SK-N-SH (cell line): ENCODE measurements at places on chromosomes 1 and 21.

DNA sequence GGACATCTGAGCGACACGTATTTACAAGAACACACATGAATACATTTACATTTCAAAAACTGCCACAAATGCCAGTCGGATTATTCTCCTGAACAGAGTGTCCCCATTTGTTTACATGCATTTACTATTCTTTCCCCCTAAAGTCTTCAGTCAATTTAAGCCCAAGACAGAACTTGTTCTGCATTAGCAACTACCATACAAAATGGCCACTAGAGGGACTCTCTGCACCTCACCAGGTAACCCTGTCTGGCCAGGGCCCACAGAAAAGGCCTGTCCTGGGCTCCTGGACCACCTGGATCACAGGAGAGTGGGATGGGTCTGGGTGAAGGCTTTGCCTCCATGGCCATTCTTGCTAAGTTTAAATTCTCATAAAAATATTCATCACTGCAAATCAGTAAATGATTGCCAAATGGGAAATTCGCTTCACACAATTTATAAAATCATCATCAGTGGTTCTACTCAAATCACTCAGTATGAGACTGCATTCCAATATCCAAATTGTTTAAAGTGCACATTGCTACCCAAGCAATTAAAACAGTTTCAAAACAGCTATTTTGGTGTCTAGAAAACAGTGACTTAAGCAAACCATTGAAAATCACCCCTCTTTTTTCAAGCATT, 12.5 kb upstream of the GUCA2A start:
- peak; percentile 55 for DNase-seq

- no peak for DNase-seq
Measured at GRCh38 chr1:30410153-30410851, 313.1 kb downstream of the MATN1 start.

DNA sequence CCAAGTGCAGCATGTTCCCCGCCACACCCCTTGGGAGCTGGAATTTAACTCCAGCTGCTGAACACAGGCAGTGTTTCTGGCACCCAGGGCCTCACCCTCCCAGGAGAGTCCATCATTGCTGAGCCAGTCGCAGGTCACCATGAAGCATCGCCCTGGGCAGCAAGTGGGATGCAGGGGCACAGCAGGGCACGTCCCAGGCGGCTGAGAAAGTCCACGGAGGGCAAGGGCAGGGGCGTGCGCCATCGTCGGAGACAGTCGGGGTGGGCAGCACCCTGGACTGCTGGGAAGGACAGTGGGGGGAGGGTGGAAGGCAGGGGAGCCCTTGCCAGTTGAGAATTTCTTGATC, 69.2 kb upstream of the PDE9A start:
- no peak for DNase-seq

DNA sequence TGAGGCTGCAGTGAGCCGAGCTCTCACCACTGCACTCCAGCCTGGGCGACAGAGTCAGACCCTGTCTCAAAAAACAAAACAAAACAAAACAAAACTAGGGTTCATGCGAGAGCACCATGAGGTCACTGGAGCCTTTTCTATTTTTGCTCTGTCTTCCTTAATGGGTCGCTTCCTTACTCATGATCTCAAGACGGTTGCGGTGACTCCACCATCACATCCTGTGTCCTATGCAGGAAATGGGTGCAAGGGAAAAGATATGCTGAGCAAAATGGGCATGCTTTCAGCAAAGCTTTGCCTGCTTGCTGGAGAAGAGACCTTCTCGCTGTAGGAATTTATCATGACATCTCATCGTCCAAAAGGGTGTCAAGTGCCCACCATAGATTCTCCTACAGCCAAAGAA, 36.4 kb downstream of the WNT9A start:
- no peak for DNase-seq

DNA sequence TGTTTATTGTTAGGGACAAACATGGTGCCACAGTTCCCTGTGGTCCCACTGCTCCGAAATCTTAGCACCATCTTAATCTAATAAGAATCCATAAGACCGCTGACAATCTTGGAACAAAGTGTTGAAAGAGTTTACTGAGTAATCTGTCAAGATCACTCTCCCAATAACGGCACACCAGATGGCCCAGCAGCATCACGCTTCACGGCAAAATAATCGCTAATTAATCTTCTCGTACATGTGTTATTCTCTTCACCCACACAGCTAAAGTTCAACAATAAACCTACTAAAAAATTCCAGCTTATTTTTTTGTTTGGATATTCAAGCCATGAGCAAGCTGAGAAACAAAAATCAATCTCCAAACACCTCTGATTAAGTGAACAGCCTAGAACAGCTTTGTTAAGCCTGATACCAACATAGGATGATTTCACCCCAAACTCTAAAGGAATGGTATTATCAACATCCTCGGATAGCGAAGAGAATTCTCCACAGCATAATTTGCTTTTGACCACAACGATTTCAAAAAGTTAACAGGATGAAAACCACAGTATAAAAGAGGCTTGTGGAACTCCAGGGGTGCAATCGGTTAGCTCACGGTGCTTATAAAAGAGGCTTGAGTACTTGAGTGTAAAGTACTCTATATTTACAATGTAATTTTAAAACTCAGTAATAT, 329.9 kb upstream of the GREM2 start:
- no peak for DNase-seq

DNA sequence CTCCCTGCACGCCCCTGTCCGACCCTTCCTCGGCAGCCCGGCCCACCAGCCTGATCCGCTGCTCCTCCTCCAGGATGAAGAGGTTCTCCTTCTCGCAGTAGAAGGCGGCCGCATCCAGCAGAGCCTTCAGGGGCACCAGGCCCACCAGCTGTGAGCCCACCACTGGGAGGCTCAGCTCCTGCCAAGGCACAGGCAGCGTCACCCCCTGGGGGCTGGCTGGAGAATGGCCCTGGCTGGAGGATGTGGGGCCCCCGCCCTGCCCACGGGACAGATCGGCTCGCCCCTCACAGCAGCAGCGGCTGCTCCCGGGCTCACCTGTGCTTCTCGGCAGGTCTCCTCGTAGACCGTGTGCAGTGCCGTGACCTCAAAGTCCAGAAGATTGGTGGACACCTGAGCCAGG, 5.3 kb downstream of the FTCD start:
- DNase-seq = no peak

DNA sequence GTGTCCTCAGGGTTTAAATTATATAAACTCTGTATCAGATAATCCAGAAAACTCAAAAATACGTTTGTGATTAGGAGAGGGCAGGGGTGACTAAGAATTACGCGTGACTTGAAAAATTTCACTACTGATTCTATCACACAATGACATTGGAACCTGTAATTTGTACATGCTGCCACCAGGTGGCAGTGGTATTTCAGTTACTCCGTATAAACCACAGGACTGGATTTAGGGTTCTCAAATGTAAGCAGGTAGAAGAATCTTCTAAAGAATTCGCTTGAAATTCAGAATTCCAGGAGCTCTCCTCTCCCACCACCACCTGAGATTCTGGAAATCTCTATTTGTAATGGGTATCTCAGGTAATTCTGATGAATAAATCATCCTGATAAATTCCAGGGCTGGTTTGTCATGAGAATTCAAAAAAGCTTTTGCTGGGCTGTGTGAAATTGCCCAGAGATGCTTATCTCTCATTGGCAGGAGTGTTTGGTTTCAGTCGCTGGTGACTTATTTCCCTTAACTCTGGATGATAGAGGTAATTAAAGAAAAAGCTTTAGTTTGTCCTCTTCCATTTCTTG, 1.7 kb upstream of the KRTAP7-1 start:
- DNase-seq = peak; percentile 21

GRCh38 chr1:31733389-31734219, 29.8 kb upstream of the COL16A1 start:
- peak; percentile 89 for DNase-seq

- no peak for DNase-seq
Measured at GRCh38 chr1:171261336-171261735, 13.0 kb downstream of the FMO1 start.

GRCh38 chr1:31909691-31910090, 28.5 kb downstream of the PTP4A2 start:
- DNase-seq = no peak

DNA sequence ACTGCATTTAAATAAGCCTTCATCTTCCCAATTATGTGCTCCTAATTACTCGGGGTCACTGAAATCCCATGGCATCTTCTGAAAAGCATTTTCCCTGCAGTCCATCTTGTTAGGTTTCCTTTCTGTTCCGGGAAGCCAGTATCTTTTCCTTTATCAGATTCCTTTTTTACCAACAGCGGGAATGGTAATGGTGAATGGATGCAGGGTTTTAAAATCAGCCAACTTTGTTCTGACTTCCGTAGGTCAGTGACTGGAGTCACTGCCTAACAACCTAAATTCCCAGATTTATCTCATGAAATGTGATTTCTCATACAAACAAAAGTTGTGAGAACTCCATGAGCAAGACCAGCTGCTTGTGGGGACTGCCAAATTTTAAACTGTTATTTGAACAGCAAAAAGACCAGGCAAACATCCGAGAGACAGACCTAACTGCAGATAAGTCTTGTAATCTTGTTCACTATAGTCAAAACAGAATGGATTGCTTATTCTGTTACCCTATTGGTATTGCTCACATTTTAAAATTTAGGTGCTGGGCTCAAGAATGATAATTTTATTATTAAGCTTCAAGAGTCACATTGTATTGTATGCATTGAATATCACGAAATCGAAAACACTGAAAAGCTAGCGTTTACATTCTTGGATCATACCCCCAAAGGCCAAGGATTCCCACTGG, 1.2 kb upstream of the RWDD3 start:
- no peak for DNase-seq

DNA sequence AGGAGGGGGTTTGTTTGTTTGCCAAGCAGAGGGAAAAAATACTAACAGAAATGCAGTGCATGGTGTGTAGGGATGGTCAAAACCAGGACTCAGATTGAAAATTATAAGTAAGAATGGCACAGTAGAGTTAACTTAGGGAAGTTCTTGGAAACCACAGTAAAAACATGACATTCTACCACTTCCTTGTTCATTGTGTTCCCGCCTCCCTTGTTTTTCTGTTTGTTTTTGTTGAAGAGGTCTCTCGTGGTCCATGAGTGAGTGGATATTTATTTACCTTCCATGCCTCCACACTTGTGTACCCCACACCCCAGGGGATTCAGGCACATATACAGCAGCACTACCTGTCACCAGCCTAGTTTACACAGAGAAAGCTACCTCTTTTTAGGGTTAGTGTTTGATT, 69.6 kb downstream of the OLFML2B start:
- DNase-seq = no peak

GRCh38 chr1:29438991-29439390, 202.7 kb downstream of the PTPRU start:
- no peak for DNase-seq

GRCh38 chr1:24412408-24412807, 1.2 kb downstream of the STPG1 start:
- no peak for DNase-seq

GRCh38 chr1:74468982-74469603, 43.3 kb downstream of the LRRC53 start:
- peak; percentile 66 for DNase-seq

DNA sequence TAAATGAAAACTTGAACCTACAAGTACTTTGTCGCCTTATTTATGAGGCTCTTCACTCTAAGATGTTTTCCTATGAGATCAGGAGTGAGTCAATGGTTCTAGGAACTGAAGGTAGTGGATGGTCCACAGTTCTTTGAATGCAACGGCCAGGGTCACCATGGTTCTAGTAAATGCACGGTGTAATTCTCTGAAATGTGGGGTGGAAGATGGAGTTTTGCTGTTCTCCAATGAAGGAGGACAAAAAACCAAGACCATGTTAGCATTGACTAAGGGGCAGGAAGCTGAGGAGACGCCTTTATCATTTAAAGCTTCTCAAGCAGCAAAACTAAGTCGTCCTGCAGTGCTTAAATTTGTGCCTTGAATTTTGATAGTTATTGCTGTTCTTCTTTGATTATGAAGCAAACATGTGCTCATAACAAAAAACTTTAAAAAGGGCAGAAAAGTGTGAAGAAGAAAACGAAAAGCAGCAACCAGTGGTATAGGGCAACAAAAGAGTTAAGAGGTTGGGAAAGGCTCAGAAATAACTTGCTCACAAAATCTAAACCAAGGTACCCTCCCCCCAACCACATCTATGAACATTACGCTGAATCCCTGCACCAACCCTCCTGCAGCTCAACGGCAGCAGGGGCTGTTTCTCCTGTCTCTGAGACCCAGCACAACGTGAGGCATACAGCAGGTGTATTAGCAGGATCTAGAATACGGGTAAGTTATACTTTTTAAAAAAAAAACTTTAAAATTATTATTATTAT, 85.0 kb downstream of the MRPL37 start:
- no peak for DNase-seq

- DNase-seq = peak; percentile 71
Measured at GRCh38 chr1:15762546-15762945, 4.0 kb downstream of the FBLIM1 start.

- DNase-seq = no peak
Measured at GRCh38 chr1:2512862-2513421, 13.5 kb downstream of the PANK4 start.

GRCh38 chr21:14900058-14900457, 164.7 kb downstream of the NRIP1 start:
- DNase-seq = no peak

DNA sequence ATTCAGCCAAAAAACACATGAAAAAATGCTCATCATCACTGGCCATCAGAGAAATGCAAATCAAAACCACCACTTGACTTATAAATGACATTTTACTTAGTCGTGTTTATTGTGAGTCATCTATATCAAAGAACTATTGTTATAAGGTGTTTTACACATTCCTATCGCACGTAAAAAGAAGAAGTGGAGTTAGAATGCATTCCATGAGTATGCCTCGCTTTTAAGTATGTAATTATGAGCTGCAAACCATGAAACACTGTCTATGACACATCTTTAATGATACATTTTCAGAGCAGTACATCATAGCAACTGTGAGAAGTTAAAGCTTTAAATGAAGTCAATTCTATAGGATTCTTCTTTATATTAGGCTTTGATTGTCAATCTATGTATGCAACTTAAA, 614.3 kb upstream of the ADAMTS5 start:
- no peak for DNase-seq
